WERI-Rb-1 (cell line): ENCODE measurements at places on chromosomes 5 and 9.
A peak's percentile ranks its signal among the peaks of the same experiment; 100 is the strongest.

DNA sequence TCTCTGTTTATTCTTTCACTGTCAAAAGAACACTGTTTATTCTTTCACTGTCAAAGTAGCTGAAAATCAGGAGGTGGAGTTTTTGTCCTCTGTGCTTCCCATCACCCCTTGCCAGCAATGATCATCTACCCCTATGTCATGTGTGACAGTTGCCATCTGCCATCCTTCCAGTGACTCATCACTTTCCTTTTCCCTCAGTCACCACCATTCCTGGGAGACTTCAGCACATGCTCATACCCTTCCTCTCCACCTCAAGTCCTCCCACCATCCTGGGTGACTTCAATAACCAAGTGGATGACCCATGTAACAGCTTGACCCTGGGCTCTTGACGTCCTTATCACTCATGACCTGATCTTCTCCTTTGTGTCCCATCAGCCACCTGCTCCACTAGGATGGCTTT, 43.3 kb upstream of the RASEF start:
- DNase-seq = no peak

- DNase-seq = no peak
Observed at GRCh38 chr5:179436321-179437122, 91.3 kb upstream of the ADAMTS2 start.

DNA sequence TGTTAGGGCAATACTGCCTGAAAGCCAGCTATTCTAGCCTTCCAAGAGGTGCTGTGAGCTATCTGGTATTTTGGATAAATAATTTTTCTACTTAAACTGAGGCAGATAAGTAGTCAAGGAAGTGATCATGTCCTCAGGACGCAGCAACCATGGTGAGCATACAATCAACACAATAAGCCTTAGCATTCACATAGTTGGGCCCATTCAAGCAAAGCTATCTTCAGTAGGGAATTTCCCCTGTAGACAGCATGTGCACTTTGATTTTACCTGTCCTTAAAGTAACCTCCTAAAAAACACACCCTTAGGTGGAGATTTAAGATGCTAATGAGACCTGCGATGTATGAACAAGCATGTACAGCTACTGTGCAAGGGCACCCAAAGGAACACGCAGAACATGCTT, 76.2 kb upstream of the HCN1 start:
- DNase-seq = no peak

DNA sequence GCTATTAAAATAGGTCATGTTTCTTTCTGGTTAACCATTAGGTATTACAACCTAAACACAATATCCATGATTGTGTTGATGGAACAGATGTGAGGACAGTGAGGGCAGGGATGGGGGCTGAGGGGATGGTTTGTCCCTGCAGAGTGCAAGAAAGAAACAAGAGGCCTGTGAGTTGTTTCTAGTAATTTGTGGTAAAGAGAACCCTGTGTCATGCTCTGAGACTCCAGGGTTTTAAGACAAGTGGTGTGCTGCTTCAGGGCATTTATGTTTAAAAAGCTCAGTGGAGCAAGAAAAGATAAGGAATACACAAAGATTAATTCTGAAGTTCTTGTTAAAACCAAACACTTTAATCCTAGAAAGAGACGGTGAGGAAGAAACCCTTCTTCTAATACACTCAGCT, 656.5 kb downstream of the TLE1 start:
- no peak for DNase-seq

DNA sequence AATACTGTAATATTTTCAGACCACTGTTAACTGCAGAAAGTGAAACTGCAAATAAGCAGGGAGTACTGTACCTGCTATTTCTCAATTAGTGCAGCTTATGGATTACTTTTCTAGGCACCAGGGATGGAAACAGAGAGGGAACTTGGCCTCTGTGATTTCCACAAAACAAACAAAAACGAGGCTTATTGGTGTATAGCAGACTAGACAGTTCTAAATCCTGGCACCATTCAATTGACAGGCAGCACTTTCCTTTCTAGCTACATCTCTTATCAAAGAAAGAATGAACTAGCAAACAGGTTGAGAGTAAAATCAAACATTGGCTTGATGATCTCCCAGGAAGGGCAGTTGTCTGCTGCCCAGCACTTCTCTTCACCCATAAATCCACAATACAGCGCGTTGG, 16.0 kb upstream of the IL33 start:
- DNase-seq = no peak

DNA sequence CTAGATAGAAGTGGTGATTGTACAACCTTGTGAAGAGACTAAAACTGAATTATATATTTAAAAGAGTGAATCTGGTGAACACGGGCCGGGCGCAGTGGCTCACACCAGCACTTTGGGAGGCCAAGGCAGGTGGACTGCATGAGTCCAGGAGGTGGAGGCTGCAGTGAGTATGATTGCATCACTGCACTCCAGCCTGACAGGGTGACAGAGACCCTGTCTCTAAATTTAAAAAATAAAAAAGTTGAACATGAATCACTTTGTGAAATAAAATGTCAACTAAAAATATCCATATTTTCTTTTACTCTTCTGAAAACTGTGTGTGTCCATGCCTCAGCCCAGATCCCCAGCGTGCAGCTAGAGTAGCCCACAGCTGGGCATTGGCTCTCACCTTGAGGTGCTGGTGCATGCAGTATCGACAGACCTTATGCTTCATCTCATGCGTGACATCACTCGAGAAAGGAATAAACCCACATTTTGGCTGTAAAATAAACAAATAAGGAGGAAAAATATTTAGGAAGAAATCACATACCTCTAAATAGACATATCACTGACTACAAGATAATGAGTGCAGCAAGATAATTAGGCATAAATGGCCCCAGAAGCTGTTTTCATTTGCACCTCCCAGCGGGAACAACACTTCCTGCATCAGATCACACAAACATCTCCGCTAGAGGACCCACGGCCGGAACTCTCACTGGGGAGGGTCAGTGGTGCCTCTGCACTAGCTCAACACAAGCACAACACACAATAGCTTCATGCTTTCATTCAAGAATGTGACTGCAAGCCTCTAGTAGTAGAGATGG, 22.1 kb downstream of the IPPK start:
- DNase-seq = no peak

DNA sequence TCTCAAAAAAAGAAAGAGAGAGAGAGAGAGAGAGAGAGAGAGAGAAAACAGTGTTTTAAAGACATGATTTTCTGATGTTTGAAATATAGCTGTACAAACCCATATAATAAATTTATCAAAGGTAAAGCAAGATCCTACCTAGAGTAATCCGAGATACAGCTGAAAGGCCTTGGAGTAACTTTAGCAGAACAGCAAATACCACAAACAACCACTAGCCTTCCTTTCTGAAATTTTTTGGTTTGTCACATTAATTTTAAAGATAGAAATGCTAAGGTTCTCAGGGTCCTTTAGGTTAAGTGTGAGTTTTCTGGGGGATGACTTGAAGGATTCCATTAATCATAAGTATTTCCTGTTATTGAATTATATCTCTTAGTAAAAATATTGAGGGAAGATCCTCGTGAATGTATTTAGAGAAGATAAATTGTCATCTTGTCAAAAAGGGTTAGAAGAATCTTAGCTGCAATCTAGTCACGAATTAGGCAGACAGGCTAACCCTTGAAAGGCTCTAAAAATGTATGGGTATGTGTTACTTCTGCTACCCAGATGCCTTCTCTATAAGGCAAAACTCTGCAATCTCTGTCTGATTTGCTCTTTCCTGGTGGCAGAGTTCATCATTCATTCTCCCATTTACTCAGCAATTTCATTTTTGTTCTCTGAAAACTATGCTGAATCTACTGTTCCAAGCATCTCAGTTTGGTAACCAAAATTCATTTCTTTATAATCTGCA, 27.3 kb downstream of the F2RL2 start:
- DNase-seq = no peak

DNA sequence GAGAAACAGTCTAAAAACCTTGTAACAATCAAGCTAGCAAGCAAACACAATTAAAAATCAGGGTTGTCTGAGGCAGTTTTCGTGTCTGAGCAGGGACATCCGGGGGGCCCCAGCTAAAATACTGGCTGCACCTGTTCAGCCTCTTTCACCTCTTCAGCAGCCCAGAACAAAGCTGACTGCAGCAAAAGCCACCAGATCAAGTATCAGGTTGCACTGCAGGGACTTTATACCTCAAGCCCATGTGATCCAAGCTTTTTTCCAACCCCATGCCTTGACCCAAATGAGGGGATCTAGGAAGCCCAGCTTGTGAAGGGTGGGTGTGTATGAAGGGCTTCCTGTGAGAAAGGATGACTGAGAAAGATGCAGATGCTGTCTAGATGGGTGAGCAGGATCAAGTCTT, 133.4 kb downstream of the SEMA6A start:
- peak; percentile 55 for DNase-seq

DNA sequence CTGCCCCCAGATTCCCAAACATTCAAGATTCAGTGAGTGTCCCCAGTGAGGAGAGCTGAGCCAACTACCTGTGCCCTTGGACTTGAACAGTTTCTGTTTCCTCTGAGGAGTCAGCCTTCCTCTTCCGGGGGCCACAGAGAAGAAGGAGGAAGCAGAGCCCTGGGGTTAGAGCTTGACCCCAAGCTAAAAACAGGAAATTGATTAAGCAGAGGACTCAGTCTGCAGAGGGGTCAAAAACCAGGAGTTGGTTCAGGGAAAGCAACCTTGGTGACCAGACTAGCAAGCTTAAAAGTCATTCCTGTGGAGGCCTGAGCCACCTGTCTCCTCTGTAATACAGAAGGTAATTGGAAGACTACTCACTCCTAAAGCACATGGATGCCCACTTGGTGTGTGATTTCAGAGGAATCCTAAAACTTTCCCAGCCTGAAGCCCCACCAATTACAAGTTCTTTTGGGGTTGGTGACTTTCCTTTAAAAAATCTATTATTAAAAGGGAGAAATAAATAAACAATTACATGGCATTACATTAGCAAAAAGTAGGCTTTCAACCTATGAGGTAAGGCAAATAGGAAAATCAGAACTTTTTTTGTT, 64.2 kb upstream of the SELENOP start:
- no peak for DNase-seq
